D721Med (cell line): ENCODE measurements at places on chromosomes 7 and 10.

- no peak for DNase-seq
These were observed 58.4 kb downstream of the ADCYAP1R1 start for GRCh38 chr7:31110331-31111108.

DNA sequence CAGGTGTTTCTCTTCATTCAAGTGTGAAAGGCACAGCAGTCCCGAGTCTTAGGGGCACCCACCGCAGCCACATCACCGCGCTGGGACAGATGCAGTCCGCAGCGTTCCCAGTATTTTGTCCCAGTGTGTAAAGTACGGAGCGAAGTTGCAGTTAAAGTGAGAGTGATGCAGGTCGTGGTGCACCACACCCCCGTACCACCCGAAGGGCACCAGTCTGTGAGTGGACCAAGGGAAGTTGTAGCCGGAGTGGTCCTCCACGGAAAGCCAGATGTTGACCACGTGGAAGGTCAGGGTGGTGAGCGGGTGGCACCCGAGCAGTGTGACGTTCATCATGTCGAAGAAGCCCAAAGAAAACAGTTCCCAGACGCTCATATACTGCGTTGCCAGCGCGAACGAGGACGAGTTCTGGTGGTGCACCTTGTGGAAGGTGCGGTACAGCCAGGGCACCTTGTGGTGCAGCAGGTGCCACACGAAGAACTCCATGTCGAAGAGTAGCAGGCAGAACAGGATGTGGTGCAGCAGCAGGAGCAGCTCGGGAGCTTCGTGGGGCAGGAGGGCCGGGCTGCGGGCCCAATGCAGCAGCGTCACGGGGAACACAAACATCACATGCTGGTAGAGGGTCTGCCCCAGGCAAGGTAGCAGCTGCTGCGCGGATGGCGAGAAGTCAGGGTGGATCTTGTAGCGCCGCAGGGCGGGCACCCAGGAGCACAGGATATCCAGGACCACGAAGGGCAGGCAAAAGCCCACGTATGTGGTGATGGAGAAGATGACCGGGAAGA lies 526 bp downstream of the CH25H start:
- DNase-seq, result no peak

DNA sequence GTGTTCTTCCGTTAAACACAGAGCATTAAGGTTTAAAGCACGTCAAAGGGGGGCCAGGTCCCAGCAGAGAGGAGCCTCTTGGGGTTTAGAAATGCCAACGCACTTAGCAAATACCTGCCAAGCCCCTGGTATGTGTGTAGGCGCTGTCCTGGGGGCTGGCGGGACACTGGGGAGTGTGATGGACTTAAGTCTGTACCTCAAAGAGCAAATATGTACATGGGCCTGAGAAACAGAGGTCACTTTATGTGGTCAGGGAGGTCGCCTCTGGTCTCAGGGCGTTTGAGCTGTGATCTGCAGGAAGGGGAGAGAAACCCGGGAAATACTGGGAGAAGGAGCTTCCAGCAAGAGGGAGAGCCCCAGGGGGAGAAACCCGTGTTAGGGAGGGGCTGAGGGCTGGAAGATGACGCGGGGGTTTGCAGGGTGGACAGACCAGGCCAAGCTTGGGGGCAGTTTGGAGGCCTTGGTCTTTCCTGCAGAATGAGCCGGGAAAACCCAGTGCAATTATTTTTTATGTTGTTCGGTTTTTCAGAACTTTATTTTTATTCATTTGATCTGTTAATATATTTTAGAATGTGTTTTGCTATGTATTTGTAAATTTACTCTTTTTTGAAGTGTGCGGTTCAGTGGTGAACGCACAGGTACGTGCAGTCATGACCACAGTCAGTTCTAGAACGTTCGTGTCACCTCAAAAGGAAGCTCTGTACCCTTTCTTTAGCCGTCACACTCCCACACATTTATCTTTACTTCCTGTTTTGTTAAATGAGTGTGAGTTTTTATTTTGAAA lies 441.4 kb upstream of the FOXK1 start:
- no peak for DNase-seq

GRCh38 chr7:94439893-94440381 lies 45.2 kb downstream of the COL1A2 start:
- no peak for DNase-seq

- DNase-seq, result no peak
These were observed 22.1 kb downstream of the HSPA12A start for GRCh38 chr10:116720241-116720643.

DNA sequence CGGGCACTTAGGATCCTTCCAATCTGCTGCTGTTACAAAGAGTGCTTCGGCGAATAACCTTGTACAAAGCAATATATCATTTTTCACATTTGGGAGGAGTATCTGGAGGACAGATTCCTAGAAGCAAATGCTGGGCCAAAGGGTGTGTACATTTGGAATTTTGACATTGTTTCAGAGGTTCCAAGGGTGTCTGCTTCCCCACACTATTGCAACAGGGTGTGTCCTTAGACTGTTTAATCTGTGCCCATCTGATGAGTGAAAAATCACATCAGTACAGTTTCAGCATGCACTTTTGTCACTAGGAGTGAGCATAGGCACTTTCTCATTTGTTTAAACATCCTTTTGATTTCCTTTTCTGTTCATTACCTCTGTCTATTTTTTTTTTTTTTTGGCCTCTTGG lies 8.6 kb upstream of the ELFN1 start:
- no peak for DNase-seq

DNA sequence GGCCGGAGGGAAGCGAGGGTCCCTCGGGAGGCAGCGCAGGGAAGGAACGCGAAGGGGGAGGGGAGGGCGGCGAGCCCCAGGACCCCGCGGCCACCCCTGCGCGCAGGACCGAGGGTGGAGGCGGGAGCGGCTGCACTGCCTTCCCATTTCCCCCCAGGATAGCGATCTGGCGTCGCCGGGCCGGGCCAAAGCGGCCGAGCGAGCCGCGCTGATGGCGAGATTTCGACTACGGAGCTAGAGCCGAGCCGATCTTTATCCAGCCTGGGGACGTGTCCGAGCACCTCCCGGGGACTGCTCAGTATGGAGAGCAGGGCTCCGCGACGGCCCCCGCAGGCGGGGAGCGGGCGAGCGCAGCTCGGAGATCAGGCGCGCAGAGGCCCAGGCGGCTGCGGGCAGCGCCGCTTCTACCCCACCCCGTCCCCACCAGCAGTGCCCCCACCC lies 590 bp upstream of the CRTAC1 start:
- no peak for DNase-seq

- DNase-seq, result no peak
These were observed 135.7 kb downstream of the MAGI2 start for GRCh38 chr7:79317728-79318127.

DNA sequence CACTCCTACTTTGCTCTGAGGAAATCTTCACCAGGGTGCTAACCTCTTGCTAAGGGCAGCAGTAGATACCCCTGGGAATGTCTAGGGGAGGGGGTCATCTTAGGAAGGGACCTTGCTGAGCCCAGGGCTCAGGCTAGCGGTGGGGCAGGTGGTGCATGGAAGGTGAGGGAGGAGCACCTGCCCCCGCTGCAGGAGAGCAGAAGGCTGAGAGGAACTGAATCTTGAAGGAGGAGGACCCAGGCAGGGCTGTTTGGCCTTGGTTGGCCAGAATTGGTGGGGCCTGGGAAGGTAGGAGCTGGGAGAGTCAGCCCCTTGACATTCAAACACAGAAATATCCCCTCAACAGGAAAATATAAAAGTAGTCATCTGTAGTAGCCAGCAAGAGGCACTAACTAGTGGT lies 7.0 kb downstream of the CALHM3 start:
- DNase-seq, result no peak

GRCh38 chr10:22803261-22803885 lies 89.0 kb upstream of the PIP4K2A start:
- no peak for DNase-seq

DNA sequence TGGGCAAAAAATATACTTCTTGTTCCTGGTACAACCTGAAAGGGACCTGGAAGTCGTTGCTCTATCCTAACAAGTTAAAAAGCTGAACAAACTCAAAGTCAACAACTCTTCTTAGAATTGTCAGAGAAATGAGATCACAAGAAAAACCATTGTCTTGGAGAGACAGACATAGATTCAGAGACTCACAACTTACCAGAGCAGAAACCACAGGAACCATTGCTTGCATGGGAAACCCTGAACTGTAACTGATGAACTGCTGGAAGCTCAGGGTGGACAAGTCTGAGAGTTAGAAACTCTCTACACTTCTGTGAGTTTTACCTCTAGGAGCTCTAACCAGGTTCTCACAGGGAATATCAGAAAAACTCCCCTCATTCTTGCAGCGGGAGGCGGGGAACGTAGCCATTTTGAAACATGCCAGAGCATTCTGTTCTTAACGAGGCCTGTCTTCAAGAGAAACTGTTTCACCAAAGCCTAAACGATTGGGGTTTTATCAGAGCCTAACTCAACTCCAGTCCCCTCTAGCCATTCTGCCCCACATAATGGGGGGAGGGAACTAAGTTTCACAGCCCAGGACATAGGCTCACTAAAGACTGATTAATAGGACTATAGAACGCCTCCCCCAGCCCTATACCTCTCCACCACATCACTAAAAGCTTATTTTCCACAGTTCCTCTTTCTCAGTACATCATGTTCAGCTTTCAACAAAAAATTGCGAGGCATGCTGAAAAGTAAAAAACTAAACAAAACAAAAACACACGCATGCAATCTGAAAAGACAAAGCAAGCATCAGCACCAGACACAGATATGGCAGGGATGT lies 12.0 kb upstream of the GSDME start:
- no peak for DNase-seq

DNA sequence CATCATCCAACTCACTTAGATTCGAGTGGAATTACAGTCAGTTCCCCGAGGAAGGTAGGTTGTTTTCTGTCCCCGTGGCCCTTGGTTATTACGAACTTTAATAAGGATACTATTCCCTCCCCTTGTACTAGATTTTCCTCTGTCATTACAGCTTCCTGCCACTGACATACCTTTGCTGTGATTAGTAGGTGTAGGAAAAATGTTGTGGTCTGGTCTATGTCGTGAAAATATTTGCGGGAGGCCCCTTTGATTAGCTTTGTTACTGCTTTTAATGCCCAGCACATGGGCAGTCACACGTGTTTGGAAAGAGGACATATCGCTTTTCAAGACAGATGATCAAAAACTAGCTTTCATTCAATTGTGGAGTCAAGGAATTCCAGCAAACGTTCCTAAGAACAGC lies 92.2 kb downstream of the GATA3 start:
- no peak for DNase-seq

GRCh38 chr7:66696774-66697191 lies 43.8 kb upstream of the RABGEF1 start:
- no peak for DNase-seq

DNA sequence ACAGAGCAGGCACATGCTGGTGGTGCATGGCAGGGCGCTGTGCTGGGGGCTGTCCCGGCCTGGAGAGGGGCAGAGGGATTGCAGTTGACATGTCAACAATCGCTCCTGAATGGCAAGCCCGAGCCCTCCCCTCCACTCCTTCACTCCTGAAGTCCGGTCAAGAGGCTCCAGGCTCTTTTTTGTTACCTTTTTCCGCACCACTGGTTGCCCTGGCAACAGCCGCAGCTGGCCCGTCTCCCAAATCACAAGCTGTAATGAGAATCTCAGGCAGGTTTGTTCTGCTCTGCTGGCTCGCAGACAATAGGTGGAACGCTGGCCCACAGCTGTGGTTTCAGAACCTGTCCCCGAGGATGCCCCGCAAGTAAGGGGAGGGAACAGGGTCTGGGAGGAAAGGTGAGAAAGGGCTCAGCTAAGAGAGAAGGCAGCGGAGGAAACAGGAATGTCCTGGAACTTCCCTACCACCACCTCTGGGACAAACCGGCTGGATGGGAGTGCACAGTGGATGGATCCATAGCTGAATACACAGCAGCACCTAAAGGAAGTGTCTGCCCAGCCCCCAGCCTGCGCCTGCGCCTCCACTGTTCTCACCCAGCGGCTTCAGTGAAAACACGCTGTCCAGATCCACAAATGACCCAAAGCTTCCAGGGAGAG lies 58.9 kb downstream of the CALML3 start:
- DNase-seq, result no peak

DNA sequence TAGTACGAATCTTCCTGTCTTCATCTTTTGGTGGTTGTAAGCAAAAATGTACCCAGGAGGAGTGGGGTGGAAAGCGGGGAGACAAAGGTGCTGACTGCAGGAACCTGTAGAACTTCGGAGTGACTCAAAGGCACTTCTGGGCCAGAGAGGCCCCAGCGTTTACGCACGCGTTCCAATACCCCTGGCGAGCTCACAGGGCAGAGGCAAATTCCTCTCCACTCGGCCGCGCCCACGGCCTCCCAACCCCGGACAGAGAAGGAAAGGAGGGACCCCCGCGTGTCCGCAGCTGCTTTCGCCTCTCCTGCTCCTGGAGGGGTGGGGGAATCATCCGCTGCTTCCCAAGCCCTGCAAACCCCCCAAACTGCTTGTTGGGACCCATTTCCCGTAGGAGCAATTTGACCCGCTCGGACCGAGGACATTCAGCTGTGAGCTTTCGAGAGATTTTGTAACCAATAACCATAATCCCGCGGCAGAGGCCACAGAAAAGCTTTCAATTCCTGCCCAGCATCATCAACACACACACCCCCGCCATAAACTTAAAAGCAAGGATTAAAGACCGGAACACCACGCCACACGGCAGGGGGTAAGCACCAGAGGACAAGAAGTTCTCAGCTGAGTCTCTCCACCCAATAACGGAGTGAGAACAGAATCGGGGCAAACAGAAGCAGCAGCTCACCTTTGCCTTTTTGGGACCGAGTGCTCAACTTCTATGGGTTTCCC lies 2.3 kb downstream of the IGF2BP3 start:
- no peak for DNase-seq

DNA sequence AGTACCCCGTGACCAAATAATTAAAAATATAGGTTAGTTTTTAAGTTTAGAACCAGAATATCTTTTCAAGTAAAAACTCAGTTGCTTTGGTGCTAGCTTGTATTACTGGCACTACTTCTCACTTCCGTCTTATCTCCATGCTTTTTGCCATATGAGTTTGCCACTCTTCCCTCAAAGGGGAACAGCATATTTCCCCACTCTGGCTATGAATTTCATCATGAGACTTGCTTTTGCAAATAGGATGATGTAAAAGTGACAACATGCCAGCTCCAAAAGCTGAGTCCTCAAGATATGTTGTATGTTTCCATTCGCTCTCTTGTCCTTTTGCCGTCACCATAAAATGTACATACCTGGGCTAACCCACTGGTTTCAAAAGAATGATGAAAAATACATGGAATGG lies 178.1 kb upstream of the SEMA3A start:
- DNase-seq, result no peak

GRCh38 chr10:17077346-17077781 lies 52.2 kb downstream of the CUBN start:
- DNase-seq, result no peak

DNA sequence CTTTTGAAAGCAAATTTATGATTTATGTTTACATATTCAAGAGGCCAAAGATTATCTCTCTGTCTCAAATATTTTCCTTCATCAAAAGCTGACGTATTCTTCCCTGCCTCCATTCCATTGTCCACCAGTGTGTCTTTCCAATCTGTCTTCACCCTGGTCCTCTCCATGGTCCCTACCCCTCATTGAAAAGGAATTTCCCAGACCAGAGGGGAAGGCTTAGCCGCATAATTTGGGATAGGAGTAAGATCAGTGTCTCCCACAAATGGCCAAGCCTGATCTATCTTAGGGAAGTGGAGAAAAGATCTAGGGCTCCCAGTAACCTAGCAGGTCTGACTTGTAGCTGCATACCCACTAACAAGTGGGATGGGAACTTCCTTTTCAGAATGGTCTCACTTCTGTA lies 46.3 kb upstream of the ZNF800 start:
- DNase-seq, result no peak

- DNase-seq, result no peak
These were observed 174.2 kb upstream of the KMT2E start for GRCh38 chr7:104839842-104840241.
